ENCODE measurements at places on chromosomes 2 and 18.

- DNase-seq, result no peak
These were observed 79.5 kb downstream of the CCDC138 start for GRCh38 chr2:108866041-108866440.

DNA sequence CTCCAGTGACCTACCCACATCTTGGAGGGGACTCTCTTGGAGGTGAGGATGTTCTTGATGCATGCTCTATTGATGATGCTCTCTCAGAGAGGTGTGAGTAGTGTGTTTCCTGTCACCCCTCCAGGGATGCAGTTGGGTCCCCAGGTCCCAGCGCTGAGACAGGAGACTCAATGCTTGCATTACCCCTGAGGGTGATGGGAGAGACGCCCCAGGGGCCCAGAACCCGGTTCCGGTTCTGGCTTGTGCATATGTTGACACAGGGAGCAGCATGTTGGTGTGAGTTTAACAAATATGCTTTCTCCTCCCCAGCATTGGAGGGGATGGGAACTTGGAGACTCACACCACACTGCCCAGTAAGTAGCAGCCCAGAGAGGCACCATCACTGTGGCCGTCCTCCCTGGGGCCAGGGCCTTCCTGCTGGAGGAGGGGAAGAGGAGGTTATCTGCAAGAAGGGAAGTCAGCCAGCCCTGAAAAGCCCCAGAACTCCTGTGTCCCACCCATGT, 124.5 kb downstream of the PLB1 start:
- DNase-seq, result no peak

DNA sequence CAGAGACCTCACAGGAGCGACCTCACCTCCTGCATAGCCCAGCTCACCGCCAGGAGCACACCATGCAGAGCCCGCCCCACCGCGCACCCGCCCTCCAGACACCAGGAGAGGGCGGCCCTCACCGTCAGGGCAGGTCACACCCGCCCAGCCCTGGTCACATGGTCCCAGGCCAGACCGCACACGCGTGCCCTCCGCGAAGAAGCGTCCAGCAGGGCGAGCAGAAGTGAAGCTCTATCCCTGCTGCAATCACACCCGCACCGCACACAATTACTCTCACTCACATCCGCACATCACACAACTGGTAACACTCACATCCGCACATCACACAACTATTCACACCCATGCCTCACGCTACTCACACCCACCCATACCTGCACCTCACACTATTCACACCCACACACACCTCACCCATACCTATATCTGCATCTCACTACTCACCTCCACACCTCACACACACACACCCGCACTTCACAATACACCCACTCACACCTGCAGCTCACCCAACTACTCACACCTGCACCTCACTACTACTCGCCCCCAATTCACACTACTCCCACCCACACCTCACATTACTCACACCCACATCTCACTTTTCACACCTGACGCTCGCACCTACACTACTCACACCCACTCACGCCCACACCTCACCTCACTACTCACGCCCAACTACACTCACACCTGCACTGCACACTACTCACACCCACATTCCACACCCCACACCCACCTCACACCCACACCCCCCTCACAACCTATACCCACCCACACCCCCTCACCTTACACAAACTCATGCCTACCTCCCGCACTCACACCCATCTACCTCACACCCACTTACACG, 242.0 kb downstream of the HDAC4 start:
- no peak for DNase-seq

GRCh38 chr2:14348247-14348646, 284.3 kb upstream of the LRATD1 start:
- no peak for DNase-seq

GRCh38 chr2:219444566-219445091, 10.0 kb downstream of the SPEG start:
- no peak for DNase-seq

DNA sequence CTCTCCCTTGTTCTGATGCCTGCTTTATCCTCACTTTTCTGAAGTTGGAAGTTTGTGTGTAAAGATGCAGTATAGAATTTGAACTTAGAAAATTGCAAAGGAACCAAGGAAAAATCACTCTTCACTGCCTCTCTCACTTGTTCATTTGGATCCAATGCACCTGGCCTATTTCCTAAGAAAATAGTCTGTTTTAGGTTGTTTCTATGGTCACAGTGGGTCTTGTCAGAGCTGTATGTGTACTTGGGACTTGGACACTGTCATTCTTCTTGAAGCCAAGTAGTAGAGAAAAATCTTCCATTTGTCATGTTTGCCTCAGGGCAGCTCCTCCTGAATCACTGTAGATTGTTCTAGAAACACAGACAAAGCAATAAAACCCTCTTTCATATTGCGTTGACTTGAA, 80.3 kb upstream of the SESTD1 start:
- DNase-seq, result no peak

DNA sequence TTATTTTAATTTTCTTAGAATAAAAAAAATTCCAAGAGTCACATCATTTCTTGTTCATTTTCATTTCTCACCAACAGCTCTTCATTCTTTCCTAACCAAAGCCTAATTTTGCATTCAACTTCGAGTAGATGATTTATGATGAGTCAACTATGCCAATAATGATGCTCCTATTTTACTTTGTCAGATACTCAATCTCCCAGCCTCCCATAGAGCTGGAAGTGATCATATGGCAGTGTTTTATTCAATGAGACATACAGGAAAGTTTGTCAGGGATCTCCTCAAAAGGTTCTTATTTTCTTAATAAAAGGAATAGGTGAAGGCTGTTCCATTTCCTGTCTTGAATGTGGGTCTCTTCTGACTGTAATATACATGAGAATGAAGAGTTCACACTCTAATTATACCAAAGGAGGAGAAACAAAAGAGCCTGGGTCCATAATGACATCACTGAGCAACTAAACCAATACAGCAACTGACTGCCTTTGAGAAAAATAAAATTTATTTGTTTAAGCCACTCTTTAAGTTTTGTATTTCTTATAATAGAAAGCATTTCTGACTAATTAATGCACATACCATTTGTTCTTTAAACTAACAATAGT, 231.2 kb upstream of the CYP26B1 start:
- no peak for DNase-seq

DNA sequence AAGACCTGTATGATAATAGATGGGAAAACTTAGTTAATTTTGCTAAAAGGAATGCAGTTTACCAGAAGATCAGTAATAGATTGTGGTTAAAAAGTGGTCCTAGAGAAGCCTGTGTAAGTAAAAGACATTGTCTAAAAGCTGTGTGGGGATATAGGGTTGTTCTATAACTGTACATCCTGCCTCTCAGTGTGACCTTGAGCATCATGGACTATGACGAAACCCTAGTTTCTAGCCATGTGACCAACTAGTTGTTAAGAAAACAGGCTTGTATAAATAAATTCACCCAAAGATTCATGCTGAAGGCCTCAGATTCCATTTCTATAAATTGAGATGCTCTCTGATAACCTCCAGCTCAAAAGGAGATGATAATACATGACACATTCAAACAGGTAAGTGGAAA, 160.7 kb downstream of the IKZF2 start:
- no peak for DNase-seq

- DNase-seq, result no peak
These were observed 1.5 kb upstream of the INHBB start for GRCh38 chr2:120344214-120344975.

GRCh38 chr2:201248288-201248844, 12.0 kb upstream of the CASP8 start:
- no peak for DNase-seq

DNA sequence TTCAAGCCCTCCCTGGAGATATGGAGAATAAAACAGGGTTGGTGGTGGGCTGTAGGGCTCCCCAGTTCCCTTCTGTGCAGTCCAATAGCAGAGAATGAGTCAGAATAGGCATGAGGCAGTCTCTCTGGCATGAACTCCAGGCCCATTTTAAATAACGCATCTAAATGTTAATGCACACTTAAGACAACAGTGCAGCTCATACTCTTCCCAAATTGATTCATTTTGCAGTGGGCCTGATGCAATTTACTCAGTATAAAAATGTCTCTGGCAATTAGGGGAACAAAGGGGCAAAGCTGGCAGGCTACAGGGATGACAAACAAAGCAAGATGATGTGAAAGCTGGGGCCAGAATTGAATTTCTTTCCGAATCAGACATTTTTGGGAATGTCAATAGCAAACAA, 402.8 kb downstream of the CLIP4 start:
- DNase-seq, result no peak

- DNase-seq, result no peak
These were observed 288.2 kb downstream of the ARHGAP15 start for GRCh38 chr2:143417428-143417827.

Measured in NCI-H1417 treated with DMSO at 0.1 percent for 48 hours (cell line).